ENCODE measurements at places on chromosomes 5 and 9.

DNA sequence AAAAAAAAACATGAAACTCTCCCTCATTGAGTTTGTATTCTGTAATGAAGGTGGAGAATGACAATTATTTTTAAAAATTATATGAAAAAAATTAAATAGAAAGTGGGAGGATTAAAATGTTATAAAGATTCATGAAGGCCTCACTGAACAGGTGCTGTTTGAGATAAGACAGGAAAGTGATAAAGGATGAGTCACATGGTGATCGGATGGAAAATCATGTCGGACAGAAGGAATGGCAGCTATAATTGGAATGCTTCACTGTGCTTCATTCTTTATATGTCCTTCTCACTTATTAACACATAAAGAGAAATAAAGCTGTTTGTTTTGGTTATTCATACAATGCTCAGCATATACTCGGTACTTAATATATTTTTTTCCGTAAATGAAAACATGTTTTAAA, 464.5 kb upstream of the RGMB start:
- DNase-seq: no peak

GRCh38 chr9:347667-348292, 133.1 kb downstream of the DOCK8 start:
- DNase-seq: peak; percentile 14

DNA sequence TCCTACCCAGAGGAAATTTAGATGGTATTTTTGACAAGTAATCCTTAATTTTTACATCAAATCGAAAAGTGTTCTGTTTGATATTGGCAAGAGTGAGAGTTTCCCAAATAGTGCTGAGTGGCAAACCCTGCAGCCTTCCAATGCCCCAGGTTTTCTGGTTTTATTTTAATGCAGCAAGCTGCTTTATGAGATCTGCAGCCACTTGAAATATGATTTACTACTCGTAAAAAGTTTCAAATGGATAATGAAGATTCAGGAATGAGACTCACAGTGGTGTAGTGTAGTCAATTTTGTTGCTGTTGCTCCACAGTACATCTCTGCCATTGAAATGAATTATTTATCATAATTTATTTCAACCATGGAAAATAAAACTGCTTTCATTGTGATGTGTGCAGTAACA, 23.6 kb upstream of the TLX3 start:
- DNase-seq: no peak

- no peak for DNase-seq
These were observed 105.0 kb downstream of the ANKRD55 start for GRCh38 chr5:56128113-56128512.

DNA sequence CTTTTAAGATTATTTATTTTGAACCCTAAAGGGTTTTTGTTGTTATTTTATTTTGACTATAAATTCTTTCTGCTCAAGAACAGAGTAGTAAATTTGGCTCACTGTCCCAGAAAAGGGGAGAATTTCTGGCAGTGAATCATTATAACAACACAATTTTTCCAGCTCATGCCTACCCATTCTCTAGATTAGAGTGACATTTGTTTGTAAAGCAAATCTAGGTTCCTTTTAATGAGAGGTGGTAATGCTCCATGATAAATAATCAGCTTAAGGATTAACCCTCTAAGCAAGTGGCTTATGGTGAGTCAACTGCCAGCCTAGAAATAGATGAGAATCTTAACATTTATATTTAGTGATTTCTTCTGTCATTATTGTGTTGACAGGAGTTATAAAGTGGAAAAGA, 409.2 kb downstream of the NFIB start:
- no peak for DNase-seq

DNA sequence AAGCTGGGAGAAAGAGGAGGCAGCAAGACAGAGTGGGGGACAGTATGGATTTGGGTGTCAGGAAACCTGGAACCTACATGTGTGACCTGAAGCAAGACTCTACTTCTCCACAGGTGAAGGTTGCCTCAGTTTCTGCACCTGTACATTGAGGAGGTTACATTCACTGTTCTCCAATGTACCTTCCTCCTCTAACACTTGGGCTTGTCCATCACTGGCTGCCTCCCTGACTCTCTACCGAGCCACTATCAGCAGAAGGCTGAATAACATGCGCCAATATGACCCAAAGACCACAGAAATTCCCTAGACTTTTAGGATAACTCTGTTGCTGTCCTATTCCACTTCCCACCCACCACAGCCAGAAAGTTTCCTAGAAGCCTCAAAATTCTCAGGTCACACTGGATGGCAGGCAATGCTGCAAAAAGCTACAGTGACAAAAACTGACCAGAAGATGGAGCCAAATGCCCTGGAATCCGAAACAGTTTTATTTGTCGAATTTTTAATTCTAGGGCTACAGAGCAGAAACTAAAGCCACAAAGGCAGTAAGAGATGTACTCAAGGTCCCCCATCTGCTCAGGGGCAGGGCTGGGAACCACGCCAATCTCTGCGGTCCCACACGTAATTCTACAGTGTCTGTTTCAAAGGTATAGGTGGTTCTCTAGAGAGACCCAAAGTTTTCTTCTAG, 64.4 kb downstream of the FAM114A2 start:
- DNase-seq: peak; percentile 18

DNA sequence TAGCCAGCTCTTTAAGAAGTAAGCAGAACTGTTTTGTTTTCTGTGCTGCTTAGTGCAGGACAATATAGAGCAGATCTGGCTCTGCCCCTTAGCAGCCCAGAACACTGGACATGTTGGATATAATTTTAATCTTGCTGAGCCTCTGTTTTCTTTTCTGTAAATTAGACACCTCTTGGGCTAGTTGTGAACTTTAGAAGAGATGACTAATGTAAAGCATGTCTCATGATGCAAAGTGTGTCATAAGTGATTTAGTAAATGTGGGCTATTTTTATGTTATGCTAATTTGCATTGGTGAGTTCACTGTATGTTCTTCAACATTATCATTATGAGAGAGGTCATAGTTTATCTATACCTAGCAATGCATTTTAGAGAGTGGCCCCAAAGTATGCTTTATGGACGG, 156.1 kb upstream of the ADAMTSL1 start:
- DNase-seq: no peak

- no peak for DNase-seq
These were observed 7.2 kb upstream of the SFXN1 start for GRCh38 chr5:175471196-175471595.

- DNase-seq: no peak
These were observed 14.3 kb upstream of the ASPN start for GRCh38 chr9:92496396-92497176.

DNA sequence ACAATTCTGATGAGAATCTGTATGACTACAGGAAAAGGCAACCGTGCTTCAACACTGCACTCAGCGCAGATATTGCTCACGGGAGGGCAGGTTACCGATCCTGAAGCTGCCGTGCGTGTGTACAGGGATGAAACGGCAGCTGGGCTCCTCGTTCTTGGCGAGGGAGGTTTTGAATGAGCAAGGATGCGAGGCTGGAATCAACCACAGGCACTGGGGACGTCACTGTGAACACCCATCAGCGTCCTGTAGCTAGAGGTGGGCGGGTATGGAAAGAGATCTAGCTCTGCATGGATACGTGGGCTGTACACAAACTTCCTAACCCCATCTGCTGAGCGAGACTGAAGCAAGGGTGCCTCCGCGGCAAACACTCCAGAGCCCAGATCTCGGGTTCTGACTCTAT, 84.3 kb upstream of the COL5A1 start:
- DNase-seq: no peak

GRCh38 chr9:74407166-74407565, 90.0 kb upstream of the RORB start:
- no peak for DNase-seq

GRCh38 chr5:2550509-2550908, 201.0 kb downstream of the IRX2 start:
- DNase-seq: peak; percentile 53

- DNase-seq: no peak
These were observed 952.8 kb upstream of the EDIL3 start for GRCh38 chr5:85337435-85337834.

- DNase-seq: no peak
These were observed 101.2 kb downstream of the TRIM36 start for GRCh38 chr5:115068239-115069086.

- DNase-seq: no peak
These were observed 144.9 kb downstream of the GOLPH3 start for GRCh38 chr5:32029261-32029660.

GRCh38 chr9:126607086-126607485, 6.6 kb upstream of the LMX1B start:
- DNase-seq: no peak

GRCh38 chr9:127971357-127972235, 9.2 kb downstream of the EEIG1 start:
- no peak for DNase-seq

GRCh38 chr5:12017007-12017406, 112.8 kb upstream of the CTNND2 start:
- DNase-seq: no peak

- DNase-seq: no peak
These were observed 130.9 kb downstream of the NMUR2 start for GRCh38 chr5:152274224-152274623.

DNA sequence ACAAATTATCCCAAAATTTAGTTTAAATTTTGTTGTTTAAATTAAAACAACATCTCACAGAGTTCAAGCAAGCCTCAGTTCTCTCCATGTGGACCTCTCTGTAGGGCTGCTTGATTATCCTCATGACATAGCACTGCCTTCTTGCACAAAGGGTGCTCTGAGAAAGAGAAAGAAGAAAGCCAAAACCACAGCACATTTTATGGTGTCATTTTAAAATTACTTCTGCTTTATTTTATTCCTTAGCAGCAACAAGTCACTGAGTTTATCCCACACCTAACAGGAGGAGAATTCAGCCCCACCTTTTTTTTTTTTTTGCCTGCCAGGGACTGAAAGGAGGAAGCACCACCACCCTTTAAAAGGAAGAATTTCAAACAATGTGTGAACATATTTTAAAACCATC, 12.8 kb upstream of the KCNV2 start:
- no peak for DNase-seq

GRCh38 chr5:175564716-175565115, 86.4 kb downstream of the SFXN1 start:
- DNase-seq: no peak

DNA sequence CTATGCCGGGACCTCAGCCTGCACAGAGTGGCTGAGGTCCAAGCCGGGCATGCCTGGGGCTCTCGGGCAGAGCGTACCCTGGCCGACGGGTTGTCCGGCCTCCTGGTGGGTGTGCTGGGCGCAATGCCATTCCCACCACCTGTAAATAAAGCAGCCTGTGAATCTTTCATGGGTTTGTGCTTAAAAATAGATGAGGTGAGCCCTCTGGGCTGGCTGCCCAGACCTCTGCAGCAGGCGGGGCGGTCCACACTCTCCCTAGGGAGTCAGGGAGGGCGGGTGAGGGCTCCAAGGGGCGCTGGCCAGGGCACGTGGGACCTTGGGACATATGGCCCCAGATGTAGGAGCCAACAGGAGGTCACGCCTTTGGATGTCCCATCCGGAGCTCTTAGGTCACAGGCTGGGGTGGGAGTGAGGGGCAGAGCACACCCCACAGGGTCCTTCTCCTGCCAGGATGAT, 3.6 kb upstream of the AGPAT2 start:
- DNase-seq: no peak

GRCh38 chr5:176813587-176814312, 3.4 kb downstream of the UNC5A start:
- DNase-seq: no peak

GRCh38 chr5:124865603-124866354, 119.3 kb upstream of the ZNF608 start:
- DNase-seq: no peak

- no peak for DNase-seq
These were observed 16.2 kb upstream of the TLE4 start for GRCh38 chr9:79555474-79556089.

DNA sequence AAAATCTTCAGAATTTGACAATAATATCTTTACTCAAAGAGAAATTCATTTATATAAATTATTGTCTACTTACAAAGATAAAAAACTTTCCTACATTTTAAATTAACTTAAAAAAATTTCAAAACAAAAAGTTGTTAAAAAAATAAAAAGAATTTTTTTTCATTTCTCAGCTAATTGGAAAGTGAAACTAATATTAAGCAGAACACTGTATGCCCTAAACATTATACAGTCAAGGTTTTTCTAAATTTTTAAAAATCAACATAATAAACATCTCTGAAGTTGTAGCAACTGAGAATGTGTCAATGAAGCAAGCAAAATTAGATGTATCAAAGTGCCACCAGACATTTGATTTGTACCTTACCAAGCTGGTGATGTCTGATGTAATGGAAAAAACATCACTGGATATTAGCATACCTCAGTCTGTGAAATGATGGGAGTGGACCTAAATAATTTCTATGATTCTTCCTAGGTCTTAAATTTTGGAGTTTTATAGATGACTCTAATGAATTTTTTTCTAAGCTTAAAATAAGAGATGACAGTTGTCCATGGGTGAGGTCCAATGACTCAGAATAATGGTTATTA, 290.1 kb downstream of the ADAMTS6 start:
- DNase-seq: no peak

GRCh38 chr5:147713550-147714295, 68.8 kb downstream of the JAKMIP2 start:
- DNase-seq: no peak

All from urinary bladder (tissue), 4 donors.